ENCODE measurements at places on chromosomes 13 and 19.

- no peak for DNase-seq
Observed at GRCh38 chr13:37657134-37657533, 58.6 kb upstream of the POSTN start.

- DNase-seq, result no peak
Observed at GRCh38 chr13:41059456-41060081, 1.7 kb upstream of the WBP4 start.

- DNase-seq, result no peak
Observed at GRCh38 chr13:106527445-106527801, 8.0 kb downstream of the EFNB2 start.

- DNase-seq, result no peak
Observed at GRCh38 chr19:37505958-37506386, 767 bp upstream of the ZNF793 start.

DNA sequence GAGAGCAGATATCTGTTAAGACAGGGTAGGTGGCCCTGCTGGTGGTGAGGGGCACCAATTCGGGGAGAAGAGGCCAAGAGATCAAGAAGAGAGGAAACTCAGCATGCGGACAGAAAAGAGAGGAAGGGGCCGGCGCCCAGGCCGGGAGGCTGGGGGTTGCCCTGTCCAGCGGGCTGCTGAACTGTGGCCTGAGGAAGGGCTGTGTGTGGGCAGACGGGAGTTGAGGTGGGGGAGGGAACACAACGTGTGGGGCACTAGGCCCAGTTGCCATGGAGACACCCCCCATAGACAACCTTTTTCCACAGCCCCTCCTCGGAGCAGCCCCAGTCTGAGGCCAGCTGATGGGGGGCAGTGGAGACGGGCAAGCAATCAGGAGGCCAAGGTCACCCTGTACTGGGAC is 2.5 kb upstream of the CACNG8 start:
- no peak for DNase-seq

DNA sequence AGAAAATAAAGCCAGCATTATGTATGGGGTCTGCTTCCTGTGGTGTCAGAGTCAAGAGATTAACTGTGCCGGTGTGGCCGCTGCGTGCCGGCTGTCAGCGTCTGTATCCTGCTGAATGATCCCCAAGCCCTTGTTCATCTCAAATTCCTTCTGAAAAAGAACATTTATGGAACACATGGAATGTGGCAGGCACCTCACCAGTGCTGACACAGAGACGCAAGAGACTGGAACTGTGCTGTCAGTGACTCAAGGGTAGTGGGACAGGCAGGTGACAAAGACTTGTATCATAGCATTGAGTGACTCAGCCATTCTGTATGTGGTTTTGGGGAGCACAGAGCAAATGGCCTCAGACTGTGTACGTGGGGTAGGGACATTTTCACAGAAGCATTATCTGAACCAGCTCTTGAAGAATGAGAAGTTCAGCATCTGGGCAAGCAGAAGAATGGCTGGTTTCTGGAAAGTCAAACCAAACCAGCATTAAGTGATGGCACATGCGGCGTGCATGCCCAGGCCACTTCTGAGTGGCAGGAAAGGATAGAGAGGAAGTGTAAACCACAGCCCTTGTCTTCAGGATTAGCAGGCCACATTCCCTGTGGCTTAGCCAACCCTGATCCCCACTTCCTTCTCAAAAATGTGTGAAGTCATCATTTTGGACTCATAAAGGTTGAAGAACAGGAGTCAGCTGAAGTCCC is 54.0 kb upstream of the IRS2 start:
- DNase-seq, result no peak

DNA sequence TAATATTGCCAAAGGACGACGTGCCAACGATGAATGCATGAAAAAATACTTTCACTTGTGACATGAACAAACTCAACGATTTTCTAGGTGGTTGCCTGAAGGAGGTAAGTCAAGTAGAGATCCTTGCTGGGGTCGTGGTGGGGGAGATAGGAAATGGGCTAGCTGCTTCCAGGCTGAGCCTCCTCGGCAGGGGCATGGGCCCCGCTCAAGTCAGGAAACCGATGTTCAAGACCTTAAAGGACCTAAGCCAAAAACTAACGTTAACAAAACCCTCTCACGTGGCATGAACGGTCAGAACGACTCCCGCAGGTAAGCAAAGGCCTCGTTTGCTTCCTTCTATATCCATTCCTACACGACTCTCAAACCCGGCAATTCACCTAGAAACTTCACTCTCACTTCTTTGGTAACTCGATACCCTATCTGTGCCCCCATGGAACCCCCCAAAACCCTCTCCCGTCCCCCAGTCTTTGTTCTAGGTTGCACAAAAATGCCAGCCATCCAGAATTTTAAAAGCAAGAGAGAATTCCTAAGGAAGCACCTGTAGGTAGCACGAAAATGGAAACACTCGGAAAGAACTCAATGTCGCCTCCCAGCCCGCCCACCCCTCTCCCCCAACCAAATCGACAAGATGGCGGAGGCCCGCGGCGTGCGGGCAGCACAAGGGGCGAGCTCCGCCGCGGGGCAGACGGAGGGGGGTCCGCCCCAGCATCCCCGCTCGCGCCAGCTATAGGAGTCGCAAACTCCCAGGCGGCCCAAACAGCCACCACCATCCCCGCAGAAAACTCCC is 13.6 kb downstream of the ACP4 start:
- DNase-seq, result no peak

GRCh38 chr13:53447863-53448262 is 419.2 kb downstream of the OLFM4 start:
- DNase-seq, result no peak

GRCh38 chr13:22041741-22042140 is 370.9 kb downstream of the FGF9 start:
- no peak for DNase-seq

DNA sequence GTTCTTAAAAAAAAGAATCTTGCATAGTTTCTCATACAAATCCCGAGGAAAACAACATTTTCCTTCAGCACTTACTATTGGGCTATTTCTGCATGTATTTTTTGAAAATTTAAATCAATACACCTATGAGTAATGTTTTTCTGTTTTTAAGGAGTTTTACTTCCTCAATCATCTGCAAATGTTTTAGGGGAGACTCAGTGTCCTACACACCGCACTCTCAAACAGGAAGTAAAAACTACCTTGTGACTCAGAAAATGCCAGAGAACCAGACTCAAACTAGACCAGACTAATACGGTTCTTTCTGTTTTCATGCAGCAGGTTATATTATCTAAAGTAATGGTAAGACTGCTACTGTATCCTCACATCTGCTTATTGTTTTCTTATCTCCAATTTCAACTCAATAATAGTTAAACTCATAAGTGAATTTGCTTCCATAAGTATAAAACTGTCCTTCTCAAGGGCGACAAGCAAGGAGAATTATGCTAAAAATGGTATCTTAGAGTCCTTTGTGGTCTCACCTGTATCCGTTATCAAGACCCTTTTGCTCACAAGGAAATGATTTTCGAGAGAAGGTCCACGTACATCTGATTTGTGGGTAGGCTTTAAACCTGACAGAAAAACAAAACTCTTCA is 52.5 kb downstream of the FLT3 start:
- no peak for DNase-seq

DNA sequence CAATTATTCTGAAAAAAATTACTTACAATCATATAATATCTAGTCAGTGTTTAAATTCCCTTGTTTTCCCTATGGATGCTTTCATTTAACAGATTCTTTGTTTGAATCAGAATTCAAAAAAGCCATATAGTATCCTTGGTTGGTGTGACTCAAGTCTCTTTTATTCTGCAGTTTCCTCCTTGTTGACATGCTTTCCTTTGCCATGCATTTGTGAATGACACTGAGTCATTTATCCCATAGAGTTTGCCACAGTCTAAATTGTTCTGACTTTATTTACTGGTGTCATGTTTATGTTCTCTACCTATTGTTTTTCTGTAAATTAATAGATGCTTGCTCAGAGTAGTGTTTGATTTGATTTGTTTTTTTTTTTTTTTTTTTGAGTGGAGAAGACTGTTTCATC is 893.8 kb upstream of the SLC10A2 start:
- no peak for DNase-seq

DNA sequence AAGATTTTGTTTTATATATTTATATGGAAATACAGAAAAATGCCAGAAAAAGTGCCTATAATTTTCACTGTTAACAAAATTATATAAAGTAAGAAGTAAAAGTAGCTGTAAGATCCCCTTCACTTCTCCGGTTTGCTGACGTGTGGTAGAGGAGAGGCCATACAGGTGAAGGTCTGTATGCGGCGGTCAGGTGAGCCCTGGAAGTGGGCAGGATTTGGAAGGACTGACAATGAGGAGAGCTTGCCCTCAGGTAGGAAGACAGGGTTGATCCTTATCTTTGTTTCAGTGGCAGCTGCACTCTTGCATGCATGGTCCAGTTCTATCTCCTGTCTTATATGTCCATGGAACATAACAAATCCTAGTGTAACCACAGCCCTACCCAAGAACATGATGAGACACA is 16.9 kb upstream of the TFDP1 start:
- DNase-seq, result peak; percentile 27

GRCh38 chr19:23772675-23773063 is 14.0 kb upstream of the ZNF681 start:
- DNase-seq, result no peak

DNA sequence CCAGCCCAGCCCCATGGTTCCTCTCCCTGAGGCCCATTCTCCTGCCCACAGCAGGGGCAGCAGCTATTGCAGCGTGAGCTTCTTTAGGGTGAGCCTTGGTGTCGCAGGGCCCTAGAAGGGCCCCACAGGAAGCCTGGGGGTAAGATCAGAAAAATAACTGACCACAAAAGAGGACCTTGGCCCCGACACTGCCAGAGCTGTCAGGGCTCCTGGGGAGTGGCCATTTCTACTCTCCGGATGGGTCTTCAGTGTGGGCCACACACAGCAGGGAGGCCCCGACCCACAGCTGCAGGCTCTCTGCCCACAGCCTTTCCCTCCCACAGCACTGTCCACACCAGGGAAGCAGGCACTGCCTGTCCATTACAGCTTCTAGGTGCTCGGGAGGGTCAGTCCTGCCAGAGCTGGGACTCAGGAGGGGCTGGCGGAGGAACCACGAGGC is 3.5 kb upstream of the SIGLEC8 start:
- DNase-seq, result no peak

- DNase-seq, result no peak
Observed at GRCh38 chr13:97339988-97340749, 93.8 kb upstream of the RAP2A start.

GRCh38 chr13:59542303-59542702 is 621.4 kb downstream of the DIAPH3 start:
- DNase-seq, result no peak

GRCh38 chr19:15812060-15812722 is 3.3 kb downstream of the OR10H1 start:
- DNase-seq, result no peak

- no peak for DNase-seq
Observed at GRCh38 chr13:110478405-110479214, 82.9 kb downstream of the RAB20 start.

- DNase-seq, result no peak
Observed at GRCh38 chr13:99064624-99065234, 86.9 kb upstream of the DOCK9 start.

GRCh38 chr13:99969919-99970650 is 1.5 kb downstream of the ZIC5 start:
- no peak for DNase-seq

GRCh38 chr13:77878190-77878589 is 40.4 kb downstream of the EDNRB start:
- no peak for DNase-seq

DNA sequence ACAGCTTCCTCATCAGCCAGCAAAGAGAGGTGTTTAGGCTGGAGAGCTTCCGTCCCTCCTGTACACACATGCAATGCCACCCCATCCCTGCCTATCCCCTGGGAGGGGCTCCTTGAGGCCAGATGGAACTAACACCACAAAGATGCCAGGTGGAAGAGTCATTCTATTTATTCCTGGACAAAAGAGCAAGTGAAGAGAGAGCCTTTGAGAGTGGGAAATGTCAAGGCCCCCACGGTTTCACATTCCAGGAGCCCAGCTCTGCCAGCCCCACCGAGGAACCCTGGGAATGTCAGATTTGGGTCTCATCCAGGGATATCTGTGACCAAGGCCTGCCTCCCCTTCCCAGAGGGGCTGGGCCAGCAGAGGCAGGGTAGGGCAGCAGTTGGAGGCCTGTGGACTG is 30.8 kb upstream of the IGFL1 start:
- DNase-seq, result no peak

DNA sequence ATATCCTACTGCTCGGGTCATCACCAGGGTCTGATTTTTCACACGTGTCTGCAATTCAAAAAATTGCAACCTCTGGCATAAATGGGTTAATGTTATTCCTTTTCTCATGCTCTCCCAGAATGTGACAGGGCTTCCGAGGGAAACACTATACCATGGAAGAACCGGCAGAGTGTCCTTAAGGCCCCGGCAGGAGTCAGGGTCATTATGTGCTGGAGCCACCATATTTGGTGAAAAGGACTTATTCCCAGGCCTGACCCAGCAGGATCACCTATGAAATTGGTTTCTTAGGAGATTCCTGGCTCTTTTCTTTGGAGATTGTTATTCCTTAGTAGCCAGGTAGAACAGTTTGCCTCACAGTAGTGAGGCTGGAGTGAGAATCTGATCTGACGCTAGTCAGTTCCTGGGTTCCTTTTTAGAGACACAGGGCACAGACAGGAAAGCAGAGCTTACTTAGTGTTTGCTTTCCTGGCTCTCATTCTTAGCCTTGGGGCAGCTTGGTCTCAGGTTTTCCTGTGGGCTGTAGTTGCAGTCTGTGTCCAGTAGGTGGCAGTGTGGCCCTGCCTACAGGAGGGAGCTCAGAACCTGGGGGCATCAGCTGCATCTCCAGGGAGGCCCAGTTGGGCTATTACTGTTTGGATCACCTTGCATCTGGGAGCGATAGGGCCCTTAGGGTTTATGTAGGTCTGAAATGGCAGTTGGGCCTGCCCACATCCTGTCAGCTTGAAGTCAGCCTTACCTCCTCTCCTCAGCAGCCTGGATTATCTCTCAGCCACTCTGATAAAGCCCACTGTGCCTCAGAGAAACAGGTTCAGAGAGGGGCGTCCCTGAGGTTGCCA is 12.4 kb downstream of the SNRNP70 start:
- DNase-seq, result no peak

DNA sequence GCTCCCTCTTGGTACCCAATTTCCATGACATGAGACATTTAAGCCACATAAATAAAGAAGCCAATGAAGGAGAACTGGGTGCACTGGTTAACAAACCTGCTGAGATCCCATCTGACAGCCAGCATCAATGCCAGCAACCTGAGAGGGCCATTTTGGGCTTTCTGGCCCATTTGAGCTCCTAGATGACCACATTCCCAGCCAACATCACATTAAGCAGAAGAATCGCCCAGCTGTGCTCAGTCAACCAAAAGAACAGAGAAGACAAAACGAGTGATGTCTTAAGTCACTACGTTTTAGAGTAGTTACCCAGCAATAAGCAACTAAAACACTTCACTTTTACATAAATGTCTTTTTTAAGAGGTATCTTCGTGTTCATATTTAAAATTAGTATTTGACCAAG is 21.9 kb downstream of the LCP1 start:
- DNase-seq, result no peak

DNA sequence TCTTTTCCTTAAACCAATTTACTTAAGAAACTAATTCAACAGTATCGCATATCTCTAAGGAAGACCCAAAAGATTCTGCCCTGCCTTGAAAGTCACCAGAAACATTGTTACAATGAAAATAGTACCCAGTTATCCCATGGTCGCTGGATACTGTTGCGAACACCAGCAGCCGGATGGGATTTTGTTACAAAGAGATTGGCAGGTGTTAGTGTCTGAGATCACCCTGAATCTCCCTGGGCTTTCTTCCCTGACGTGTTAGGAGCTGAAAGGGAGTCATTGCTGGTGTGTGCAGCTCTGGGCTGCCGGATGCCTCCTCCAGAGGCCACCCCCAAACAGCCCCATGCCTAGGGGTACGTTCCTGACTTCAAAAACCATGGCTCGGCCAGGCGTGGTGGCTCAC is 38.2 kb downstream of the PTPRS start:
- no peak for DNase-seq
